ENCODE measurements at places on chromosomes 2 and 18. TPM values are rescaled to one million over a fixed set of nuclear protein-coding genes. Genes with fewer than 3 reads are reported as not detected.
A peak's percentile ranks its signal among the peaks of the same experiment; 100 is the strongest.

DNA sequence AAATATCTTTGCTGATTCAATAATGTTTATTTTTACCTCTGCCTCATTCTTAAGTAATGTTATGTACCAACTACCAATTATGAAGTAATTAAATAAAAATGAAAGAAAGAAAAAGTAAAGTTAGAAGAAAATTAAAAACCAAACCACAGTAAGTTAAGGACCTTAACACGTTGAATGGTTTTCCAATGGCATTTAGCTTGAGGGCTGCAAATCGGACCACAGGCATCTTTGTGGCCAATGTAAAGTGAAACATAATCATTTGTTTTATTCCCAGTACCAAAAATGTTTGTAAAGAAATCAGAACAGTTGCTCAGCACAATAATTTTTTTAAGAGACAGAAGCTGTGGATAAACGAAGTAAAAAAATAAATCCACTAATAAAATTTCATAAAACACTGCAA, 1455.5 kb upstream of the ZEB2 start:
- no peak for DNase-seq

DNA sequence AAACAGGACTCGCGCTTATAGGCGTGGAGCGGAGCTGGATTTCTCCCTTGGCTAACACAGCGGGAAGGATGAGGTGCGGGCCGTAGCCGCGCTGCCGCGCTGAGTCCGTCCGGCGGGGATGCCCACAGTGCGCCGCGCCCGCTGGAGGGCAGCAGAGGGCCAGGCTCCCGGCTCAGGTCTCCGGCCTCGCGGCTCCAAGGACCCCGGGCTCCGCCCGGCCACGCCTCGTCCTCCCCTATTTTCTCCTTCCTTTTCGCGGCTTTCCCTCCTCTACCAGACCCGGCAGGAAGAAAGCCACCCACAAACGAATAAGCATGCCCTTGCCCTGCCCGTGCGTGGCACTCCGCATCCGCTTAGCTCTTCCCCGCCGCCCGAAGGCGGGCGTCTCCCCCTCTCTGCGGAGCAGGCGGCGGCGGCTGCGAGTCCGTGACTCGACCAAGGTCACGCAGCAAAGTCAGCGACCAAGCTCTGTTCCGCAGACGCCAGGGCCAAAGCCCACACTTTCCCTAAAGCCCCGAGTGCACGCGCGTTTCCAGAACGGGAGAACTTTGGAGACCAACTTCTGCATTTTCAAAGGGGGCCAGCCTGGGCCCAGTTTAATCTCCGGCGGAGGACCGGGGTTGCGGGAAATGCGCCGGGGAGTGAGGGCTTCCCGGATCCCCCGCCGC, 48.5 kb downstream of the KCNIP3 start:
- DNase-seq: peak; percentile 92

- no peak for DNase-seq
Measured at GRCh38 chr2:142223309-142223708, 92.5 kb upstream of the LRP1B start.

GRCh38 chr2:15812187-15812780, 128.1 kb upstream of the MYCN start:
- DNase-seq: no peak

The MATN3 gene
- total RNA-seq: not detected

The SLC4A5 gene
- 3.7 TPM for total RNA-seq
